ENCODE measurements at places on chromosomes 2 and 18. TPM values are rescaled to one million over a fixed set of nuclear protein-coding genes. Genes with fewer than 3 reads are reported as not detected.

DNA sequence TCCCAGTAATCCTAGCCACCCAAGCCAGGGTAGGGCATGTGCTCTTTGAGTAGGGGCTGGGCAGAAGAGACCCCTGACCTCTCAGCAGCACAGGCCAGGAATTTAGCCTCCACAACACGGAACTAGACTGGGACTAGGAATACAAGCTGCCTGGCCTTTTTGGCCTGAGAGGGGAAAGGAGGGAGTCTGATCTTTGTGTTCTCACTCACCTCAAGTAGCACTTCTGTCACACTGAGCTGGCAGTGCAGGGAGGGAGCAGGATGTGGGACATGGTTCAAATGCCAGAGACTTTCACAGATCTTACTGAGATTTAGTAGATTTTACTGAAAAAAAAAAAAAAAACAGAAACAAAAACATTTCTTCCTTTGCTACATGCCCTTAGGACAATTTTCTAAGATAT lies 395.2 kb downstream of the CMPK2 start:
- no peak for ATAC-seq

- ATAC-seq = no peak
Observed at GRCh38 chr2:152523091-152523490, 188.1 kb downstream of the FMNL2 start.

GRCh38 chr18:55246278-55246677 lies 287.0 kb upstream of the CCDC68 start:
- no peak for ATAC-seq

DNA sequence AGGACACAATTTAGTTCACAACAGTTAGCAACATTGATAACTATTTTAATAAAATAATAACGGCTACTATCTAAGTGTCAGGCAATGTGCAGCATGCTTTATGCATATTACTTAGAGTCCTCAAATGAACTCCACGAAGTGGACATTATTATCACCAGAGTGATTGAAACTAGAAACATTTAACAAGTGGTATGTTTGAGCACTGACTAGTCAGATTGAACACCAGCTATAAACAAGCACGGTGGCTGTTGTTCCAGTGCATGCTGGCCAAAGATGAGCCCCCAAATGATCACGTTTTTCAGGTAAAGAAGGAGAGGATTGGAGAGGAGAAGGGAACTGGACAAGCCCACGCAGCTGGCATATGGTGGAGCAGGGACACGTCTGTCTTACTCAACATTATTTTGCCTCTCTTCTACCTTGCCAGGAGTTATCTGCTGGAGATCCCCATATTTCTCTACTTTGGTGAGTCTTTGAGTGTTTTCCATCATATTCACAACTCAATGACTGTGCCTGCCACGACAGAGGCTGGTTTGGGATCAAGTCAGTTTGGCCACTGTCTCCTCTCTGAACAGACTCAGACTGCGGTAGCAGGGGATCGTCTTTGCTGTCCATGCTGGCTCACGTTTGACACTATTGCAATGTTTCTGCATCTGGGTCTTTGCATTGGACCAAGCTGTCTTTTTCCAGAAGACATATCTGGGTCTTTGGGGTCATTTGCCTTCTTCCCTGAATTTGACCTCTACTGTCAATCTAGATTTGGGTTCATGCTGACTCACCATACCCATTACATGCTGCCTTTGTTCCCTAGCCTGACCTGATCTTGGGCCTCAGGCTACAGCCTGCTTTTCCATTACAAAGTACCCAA lies 66.0 kb upstream of the ACSL3 start:
- ATAC-seq = no peak

DNA sequence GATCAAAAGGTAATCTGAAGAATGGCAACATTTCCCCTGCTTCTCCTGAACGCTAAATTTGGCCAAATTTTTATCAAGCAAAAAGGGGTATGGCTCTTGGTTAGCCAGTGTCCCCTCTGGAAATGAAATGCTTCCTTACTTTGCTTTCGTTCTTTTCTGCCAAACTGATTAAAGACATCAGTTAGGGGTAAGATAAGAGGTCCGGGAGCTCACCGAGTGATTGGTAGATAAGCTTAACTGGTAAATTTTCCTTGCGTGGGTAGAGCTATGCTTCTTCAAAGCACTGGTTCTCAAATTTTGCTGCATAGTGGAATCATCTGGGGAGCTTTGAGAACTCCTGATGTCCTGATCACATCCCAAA lies 62.7 kb upstream of the MAPRE2 start:
- no peak for ATAC-seq

- ATAC-seq = no peak
Observed at GRCh38 chr2:5725072-5725471, 32.9 kb downstream of the SOX11 start.

- no peak for ATAC-seq
Observed at GRCh38 chr18:41933778-41934177, 21.3 kb upstream of the PIK3C3 start.

DNA sequence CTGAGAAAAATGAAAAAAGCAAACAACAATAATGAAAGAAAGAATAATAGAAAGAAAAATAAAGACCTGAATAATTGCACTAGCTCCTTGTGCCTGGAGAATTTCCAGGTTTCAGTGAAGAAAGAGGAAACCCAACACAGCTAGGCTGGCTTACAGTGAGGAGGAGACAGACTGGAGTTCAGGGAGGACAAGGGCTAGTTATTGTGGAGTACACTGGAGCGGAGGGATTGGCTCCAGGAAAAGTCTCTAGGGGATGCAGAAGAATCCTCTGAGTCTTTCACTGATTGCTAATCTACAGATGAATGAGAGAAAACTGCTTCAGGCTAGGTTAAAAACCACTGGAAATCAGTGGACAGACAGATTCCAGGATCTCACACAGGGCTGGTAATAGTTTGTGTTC lies 163.6 kb upstream of the RBMS1 start:
- no peak for ATAC-seq

DNA sequence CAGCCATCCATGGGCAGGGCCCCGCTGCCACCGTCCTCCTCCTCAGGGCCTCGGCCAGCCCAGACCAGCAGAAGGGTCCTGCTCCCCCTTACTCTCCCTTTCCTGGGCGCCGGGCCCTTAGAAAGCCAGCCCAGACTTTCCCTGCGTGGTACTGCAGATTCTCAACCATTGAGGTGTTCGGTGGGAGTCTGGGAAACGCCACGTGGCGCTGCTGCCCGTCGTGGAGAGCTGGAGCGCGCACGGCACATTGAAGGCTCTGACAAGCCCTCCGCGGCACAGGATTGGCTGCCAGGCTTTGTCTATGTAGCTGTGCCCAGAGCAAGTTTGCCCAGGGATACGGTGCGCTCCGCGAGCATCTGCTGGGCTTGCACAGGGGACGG lies 10.4 kb upstream of the KLHL30 start:
- no peak for ATAC-seq

DNA sequence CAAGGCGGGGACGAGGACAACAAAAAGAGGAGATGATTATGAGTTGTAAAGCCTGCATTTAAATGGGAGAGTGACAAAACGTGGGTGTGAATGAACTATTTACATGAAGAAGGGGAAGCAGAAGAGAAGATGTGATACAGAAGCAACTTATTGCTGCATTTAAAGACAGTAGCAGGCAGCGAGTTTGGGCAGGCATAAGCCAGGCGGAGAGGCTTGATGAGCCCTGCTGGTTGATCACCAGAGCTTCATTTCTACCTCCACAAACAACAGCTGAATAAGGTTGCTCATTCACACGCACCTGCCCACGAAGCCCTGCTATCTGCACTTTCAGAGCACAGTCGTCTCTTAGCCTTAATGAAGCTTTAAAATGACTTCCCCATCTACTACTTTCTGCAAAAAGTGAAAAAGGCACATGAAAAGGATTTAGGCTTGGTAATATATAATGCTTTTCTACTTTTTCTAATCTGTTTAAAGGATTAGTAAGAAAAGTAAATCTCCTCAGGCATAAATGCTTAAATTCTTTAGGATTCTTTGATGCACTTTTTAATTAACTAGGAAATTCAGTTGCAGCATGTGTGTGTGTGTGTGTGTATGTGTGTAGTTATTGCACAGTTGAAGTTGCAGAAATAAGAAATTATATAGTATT lies 3.1 kb downstream of the SLC38A11 start:
- ATAC-seq = no peak

DNA sequence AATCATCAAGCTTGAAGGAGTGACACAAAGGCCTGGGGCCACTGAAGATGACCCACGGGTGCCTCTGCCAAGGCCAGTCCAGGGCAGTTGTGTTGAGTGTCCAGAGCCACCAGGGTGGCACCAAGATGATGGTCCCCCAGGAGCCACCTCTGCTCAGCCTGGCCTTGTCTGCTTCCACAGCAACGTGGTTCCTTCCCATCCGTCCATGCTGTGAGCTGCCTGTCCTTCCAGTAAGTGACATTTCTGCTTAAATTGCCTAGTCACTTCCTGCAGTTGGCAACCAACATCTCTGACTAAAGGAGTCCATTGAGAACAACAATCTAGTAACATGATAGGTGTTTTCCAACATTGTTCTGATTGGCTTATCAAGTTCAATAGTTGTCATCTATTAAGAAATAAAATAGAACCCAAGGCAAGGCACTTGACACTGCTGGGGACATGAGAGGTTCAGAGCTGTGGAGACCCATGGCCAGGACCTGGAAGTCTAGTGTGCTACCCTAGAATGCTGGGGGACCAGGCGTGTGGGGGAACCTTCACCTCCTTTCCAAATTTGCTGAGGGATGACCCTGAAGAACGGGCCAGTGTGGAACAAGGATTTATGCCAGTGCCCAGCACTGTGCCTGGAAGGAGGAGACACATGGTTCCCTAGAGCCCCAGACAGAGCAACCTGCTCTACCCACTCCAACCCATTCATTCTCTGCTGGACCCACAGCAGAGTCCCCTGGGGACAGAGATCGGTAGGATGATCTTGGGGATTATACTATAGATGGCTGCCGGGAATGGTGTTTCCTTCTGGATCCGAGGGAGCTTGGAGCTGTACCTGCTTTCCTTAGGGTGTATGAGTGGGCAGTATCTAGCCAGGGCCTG lies 98.9 kb upstream of the EPC2 start:
- ATAC-seq = peak; percentile 89

DNA sequence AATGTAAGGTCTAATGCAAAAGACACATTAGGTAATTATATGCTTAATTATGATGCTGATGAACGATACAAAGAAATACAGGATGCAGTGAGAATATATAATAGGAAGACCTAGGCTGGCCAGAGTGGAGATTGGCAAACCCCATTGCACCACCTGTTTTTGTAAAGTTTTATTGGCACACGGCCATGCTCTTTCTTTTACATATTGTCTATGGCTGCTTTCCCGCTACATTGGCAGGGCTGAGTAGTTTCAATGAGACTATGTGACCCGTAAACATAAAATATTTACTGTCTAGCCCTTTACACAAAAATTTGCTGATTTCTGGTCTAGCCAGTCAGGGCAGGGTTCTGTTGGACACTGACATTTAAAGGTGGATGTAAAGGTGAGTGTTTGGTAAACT lies 5.4 kb downstream of the SEC11C start:
- no peak for ATAC-seq

- no peak for ATAC-seq
Observed at GRCh38 chr2:65402323-65402722, 30.1 kb downstream of the SPRED2 start.

DNA sequence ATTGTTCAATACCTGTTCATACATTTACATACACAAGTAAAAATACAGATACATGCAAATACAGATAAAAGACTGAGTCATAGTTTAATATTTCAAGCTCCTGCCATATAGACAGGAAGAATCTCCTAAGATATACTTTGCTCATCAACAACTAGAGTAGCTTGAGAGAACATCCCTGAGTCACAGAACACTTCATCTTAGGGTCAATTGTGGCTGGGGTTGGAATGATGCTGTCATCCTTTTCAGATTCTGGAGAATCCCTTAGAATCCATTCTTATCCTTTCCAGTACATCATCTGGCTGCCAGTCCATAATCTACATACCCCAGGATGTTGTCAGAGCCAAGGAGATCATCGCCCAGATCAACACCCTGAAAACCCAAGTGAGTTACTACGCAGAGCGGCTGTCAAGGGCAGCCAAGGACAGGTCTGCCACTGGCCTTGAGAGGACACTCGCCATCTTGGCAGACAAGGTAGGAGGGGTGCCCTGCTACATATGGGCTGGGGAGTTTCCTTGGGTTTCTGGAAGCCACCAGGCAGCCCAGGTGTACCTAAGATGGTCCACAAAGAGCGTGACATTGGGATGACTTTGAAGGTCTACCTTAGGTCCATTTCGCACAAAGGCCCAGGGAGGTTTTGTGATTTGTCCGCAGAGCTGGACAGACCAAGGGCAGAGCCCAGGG lies 55.7 kb downstream of the COA5 start:
- ATAC-seq = peak; percentile 38

- ATAC-seq = no peak
Observed at GRCh38 chr2:65372619-65373018, 59.8 kb downstream of the SPRED2 start.

The UGGT1 gene
- 53.2 TPM for total RNA-seq

The MYL1 gene
- not detected for total RNA-seq

The GCG gene
- not detected for total RNA-seq

The SLC30A3 gene
- total RNA-seq = 0.50 TPM

The WNT6 gene
- total RNA-seq = not detected

The ITGA4 gene
- total RNA-seq = 196 TPM

The ADRA2B gene
- total RNA-seq = 1.3 TPM

The CCDC74B gene
- total RNA-seq = 1.3 TPM

The SERPINB11 gene
- total RNA-seq = not detected
